ENCODE measurements at places on chromosomes 6 and 20.

- no peak for DNase-seq
Observed at GRCh38 chr20:3080939-3081388, 3.6 kb downstream of the AVP start.

DNA sequence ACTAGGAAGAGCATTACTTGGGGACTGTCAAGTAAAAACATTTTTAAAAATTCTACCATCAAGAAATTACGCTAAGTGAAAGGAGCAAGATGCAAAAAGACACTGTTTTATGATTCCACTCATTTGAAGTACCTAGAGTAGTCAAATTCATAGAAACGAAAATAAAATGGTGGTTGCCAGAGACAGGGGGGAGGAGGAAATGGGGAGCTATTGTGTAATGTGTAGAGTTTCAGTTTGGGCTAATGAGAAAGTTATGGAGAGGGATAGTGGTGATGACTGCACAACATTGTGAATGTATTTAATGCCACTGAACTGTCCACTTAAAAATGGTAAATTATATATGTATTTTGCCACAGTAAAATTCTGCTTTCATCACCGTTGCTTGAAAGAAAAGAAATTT lies 83.8 kb downstream of the UST start:
- DNase-seq, result no peak

DNA sequence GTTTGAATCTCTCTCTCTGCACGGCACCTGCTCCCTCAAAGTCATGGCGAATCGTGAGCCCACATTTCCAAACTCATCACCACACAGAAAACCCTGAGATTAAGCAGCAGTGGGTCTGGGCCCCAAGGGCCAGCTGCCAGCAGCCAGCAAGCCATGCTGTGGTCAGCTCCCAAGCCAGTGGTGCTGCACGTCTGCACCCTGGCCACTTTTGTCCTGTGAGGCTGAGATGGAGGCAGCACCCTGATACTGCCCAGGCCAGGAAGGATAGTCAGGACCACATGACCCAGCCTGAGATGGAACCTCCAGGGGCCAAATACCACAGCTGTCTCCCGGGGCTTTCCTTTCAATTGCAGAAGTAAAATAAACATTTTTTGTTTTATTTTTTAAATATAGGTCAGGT lies 93.9 kb downstream of the PRND start:
- DNase-seq, result no peak

GRCh38 chr6:14265049-14266021 lies 147.8 kb downstream of the CD83 start:
- no peak for DNase-seq

GRCh38 chr6:162056745-162057144 lies 670.8 kb downstream of the PRKN start:
- peak; percentile 49 for DNase-seq

- DNase-seq, result no peak
Observed at GRCh38 chr20:50056951-50057713, 55.8 kb downstream of the UBE2V1 start.

GRCh38 chr20:34720266-34720665 lies 16.1 kb downstream of the TP53INP2 start:
- DNase-seq, result no peak

- DNase-seq, result peak; percentile 82
Observed at GRCh38 chr20:25065625-25066338, 7.8 kb upstream of the ACSS1 start.

- DNase-seq, result no peak
Observed at GRCh38 chr20:50311308-50312001, 120.8 kb downstream of the CEBPB start.

- DNase-seq, result no peak
Observed at GRCh38 chr20:59931511-59932312, 1.7 kb downstream of the SYCP2 start.

GRCh38 chr20:59737073-59737666 lies 132.8 kb downstream of the PHACTR3 start:
- no peak for DNase-seq

DNA sequence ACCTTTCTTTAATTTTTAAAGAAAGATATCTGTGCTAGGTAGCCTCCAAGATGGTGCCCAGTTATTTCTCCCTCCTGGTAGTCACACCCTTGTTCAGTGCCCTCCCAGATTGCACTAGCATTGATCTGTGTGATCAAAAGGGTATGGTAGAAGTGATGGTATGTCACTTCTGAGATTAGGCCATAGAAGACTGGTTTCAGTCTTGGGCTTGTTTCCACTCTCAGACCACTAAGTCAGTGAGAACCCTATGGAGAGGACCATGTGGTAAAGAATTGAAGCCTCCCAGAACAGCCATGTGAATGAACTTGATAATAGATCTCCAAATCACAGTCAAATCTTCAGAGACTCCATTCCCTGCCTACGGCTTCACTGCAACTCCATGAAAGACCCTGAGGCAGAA lies 57.3 kb downstream of the THEMIS start:
- no peak for DNase-seq

DNA sequence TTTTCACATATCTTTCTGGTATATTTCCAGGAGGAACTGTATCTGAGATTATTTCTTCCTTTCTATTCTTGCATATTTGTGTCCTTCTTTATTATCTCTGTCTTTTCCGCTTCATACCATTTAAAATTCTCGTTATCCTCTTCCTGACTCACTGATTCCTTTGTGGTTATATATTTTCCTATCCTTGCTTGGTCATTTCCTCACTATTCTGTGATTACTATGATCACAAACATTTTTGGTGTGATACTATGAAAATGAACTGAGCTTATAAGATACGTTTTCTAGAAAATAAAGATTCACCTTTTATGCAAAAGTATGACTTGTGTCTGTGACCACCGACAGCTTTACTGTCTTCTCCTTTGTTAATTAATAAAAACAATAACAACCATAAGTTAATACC lies 26.5 kb upstream of the MYCT1 start:
- peak; percentile 30 for DNase-seq

- DNase-seq, result no peak
Observed at GRCh38 chr20:34863421-34863965, 9.2 kb downstream of the GGT7 start.

GRCh38 chr6:11174242-11174611 lies 58.2 kb downstream of the NEDD9 start:
- DNase-seq, result no peak

GRCh38 chr6:26578279-26578678 lies 18.5 kb upstream of the ABT1 start:
- DNase-seq, result no peak

DNA sequence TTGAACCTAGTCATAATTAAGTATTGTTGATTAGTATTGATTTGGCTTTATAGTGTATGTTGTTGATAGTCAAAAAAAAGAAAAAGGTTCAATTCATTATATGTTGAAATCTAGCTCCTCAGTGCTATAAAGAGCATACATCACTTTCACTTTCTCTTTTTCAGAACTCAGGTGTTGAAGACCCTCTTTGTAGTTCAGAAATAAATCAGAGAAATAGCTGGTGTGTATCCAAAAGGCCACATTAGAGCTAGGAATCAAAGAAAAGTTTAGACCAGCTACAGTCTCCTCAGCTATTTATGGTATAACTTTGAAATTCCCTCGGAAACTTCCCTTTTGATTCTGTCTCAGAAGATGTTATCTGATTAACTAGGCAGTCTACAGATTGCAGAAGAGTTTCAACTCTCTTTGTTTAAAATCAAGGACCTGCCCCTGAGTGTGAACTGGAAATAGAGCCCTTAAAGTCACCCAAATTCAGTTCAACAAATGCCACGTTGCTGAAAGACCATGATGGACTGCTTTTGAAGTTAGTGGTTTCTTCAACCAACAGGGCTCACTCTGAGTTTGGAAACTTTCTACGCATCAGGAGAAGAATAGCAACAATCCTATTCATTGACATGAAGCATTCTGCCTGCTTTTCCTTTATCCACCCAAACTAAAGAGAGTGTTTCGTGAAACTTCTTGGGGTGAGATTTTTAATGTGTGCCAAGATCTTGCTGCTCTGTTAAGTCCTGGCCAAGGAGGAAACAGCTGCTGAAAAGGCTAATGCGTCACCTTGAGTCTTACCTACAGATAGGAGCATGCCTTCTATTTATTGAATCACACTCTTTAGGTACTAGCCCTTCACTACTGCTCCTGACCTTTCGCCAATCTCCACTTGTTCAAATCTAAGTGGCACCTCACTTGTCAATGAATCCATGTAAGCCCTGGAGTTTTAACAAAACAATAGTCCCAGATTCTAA lies 111.7 kb downstream of the TNFRSF21 start:
- DNase-seq, result no peak

GRCh38 chr6:2738373-2738979 lies 12.2 kb downstream of the MYLK4 start:
- peak; percentile 81 for DNase-seq

DNA sequence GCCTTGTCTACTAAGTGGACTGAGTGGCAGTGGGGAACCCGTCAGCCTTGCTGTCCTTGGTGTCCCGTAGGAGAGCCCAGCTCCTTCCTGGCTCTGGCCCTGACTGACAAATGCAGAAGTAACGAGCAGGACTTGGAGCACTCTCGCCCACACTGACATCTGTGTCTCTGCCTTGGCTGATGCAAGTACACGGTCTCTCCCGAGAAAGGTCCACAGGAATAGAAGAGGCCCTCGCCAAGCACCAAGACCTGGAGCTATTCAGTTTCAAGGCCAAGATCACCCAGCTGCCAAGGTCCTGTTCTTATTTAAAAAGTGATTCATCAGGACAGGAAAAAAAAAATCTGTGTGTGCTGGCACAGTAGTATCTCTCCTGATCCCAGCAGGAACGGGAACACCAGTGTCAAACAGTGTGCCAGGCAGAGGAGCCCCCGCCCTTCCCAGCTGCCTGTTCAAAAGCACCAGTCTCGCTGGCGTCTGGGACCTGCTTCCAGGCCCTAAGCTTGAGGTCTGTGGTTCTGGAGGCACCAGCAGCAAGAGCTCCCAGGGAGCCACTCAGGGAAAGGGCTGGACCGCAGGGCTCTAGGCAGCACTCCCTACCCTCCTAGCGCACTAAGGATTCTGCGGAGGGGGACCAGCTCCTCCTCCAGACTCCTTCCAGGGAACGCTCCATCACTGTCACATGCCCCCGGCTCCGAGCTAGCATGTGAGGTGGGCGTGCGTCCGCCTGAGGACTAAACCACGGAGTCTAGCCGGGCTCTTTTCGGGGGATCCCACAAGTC lies 376.9 kb downstream of the RNGTT start:
- no peak for DNase-seq

GRCh38 chr6:111985202-111985731 lies 68.6 kb upstream of the CCN6 start:
- peak; percentile 91 for DNase-seq

DNA sequence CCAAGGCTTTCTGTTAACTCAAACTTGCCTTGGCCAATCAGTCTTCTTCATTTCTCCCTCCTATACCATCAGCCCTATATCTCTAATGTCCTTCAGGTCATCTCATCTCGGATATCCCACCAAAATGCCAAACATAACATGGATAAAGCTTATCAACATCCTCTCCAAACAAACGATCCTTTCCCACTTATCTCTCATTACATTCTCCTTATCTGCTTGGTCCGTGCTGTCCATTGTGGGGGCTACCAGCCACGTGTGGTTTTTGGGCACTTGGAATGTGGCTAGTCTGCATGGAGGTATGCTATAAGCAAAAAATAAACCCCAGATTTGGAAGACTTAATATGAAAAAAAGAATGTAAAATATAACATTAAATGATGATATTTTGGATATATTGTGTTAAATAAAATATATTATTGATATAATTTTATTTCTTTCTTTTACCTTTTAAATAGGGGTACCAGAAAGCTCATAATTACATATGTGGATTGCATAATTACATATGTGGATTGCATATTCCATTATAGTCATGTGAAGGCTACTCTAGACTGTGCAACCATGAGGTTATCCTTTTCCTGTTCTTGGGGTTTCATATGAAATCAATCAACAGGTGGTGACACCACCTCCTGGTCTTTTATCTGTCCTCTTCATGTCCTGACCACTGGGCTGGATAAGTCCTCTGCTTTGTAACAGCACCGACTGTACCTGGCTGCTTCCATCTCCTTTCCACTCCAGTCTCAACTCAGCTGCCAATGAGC lies 123.0 kb downstream of the CD83 start:
- no peak for DNase-seq

DNA sequence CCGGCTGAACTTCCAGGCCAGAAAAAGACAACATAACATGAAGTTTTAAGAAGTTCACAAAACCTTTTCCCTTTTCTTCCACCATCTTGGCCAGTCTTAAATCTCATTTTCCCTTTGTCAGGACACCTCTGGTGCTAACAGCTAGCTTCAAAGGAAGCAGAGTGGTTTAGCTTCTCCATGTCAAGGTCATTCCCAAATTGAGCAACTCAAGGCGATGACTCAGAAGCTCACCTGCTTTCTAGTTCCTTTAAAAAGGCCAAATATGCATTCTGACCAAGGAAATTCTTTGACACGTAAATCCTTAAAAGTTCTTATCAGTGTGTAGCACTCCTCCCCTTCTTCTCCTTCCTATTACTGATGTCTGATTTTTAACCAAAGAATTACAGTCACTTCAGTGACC lies 69.6 kb upstream of the VGLL2 start:
- no peak for DNase-seq

DNA sequence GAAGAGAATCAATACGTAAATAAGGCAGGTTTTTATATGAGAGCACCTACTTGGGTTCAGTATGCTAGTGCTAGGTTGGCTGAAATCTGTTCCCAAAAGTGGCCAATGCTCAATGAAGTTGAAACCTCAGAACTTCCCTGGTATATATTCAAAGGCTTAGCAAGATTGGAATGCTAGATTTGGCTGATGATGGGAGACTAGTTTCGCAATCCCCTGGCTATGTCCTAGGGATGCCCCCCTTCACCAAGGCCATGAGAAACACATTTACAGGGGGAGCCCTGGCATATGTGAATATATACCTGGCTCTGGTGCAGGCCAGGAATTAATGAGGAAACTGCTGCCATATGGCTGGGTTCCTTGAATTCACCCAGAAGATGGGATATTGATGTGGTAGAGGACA lies 142.4 kb upstream of the C6orf118 start:
- no peak for DNase-seq

DNA sequence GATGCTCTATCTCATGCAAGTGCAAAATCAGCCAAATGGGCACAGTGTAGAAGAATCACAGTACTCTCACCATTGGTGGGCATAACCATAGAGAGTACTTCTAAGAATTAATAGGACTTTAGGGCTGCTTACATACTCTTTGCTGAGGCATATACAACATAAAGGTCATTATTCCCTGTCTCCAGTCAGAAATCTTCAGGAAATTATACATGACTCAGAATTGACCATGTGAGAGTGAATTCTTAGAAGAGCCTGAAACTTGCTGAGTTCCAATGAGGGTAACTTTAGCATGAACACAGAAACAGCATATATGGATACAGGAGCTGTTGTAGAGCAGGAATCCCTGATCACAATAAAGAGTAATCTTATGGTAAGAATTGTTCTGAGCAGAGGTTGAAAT lies 498.7 kb downstream of the TENT5A start:
- peak; percentile 5 for DNase-seq
